NCI-H2171 (cell line): ENCODE measurements at places on chromosomes 4 and X.

- DNase-seq, result no peak
Measured at GRCh38 chrX:68717663-68718442, 70.4 kb downstream of the STARD8 start.

- DNase-seq, result no peak
Measured at GRCh38 chr4:39037491-39037825, 5.2 kb upstream of the TMEM156 start.

GRCh38 chr4:8422327-8422726 lies 18.2 kb downstream of the ACOX3 start:
- DNase-seq, result no peak

DNA sequence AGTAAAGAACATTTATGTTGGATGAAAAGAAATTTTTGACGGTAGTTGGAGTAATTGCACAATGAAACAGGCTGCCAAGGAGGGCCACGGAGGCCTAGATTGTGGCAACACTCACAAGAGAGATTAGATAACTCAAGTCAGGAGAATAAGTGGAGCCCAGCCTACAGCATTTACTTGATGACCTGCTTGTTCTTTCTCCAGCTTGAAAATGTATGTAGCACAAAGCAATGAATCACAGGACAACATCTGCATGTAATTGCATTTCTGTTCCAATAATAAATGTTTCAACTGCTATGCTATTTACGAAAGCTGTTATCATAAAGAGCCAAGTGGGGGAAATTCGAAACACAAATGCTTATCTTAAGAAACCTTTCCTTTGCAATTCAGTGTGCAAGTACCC lies 221.2 kb upstream of the MID1 start:
- DNase-seq, result no peak

DNA sequence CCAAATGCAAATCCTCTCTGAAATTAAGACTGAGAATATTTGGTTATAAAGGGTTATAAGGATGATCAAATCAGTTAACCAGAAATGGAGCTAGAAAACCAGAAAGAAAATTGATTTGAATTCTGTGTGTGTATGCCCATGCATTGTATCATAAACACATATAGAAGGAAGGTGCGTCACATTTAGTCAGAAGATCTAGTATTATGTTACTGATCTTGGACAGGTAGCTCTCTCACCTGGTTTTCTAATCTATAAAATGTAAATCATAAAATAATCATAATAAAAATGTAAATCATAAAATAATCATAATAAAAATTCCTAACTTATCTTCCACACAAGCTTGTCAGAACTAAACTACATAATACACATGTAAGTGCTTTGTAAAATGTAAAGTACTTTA lies 78.8 kb downstream of the BMP3 start:
- DNase-seq, result no peak

DNA sequence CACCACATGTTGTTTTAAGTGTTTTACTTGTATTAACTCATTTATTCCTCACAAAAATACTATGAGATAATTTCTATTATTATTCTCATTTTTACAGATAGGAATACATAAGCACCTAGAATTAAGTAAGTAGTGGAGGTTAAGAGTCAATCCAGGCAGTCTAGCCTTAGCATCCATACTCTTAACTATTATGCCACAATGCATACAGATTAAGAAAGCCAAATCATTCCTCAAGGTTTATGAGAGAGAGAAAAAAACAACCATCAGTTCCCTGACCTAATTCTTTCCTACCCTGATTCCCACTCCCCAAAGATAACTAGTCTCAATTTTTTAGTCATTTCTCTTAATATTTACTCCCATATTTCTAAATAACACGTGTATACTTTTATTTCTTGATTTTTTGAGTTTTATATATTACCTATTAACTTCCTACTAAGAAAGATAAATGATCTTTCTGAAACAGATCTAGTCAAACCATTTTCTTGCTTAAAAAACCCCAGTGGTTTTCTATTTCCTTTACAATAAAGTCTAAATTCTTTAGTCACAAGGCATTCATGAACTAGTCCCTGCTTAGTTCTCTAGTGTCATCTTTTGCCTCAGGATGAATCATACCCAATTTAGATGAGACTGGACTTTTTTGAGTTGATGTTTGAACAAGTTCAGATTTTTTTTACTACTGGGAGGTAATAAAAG lies 16.0 kb downstream of the UBA6 start:
- DNase-seq, result no peak

DNA sequence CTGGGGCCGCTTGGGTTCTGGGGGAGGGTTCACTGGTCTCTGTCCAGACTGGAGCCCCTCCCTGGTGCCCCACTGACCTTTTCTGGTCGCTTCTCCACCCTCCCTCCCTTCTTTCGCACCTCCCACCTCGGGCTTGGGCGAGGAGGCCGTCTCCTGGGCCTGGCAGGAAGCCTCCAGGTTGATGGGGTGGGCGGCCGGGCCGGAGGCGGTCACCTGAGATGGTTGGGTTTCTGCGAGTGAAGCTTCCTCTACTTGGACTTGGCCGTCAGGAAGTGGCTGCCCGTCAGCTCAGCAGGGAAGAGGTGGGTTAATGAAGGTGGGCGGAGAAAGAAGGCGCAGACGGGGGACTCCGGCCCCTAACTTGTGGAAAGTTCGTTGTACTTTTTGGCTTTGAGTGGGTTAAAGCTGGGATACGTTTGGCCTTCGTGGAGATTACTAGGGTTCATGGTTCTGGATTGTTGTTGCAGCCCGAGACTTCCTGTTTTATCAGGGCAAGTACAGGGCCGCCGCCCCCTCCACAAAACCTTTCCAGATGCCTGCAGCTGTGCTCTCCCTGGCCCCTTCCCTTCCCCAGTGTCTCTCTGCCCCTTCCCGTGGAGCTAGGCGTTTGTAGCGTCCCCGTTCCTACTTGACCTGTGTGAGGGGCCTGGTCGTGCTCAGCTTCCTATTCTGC lies 1.2 kb downstream of the AKAP17A start:
- DNase-seq, result no peak

DNA sequence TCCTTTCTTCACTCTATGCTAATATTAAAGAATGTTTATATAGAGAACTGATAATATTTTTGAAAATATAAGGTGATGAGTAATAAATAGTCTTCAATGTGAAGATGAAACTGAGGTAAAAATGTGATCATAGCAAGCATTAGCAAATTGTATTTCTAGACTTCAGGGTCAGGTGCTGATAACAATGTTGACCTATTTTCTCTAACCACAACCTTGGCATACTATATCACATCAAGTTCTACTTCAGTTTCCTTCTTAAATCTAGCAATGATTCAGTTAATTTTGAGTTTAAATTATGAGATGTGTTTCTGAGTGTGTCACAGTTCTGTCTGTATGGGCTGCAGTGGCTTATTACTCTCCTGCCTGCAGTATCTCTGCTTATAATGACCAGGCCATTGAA lies 209.4 kb downstream of the RAPGEF2 start:
- DNase-seq, result no peak

- DNase-seq, result no peak
Measured at GRCh38 chr4:123415977-123416376, 19.4 kb downstream of the SPRY1 start.

- DNase-seq, result no peak
Measured at GRCh38 chr4:24070117-24070516, 180.3 kb upstream of the PPARGC1A start.

- DNase-seq, result no peak
Measured at GRCh38 chr4:117515921-117516320, 430.5 kb upstream of the TRAM1L1 start.

DNA sequence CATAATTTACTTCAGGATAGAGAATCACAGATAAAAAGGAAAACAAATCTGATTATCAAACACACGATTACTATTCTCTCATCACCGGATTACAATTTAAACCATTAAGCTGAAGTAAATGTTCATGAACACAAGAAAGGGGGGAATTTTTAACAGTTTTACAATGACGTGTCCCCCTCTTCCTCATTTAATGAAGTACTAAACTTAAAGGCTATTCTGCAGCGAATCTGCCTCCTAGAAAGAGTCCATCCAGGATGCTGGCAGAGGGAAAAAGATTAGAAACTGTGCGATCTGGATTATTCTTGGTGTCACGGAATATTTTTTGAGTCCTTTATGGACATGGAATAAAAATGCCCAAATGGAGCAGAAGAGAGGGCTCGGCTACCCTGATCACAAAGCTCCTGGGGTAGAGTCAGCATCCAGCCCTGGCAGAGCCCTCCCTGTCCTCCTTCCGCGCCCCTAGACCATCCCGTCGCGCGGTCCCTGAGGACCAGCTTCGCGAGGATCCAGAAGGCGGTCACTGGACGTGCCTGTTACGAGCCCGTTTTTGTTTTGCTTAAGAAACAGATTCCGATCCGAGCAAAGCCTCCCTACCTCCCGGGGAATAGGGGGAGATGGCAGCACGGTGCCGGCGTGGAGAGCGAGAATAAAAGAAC lies 1.2 kb downstream of the ELF2 start:
- no peak for DNase-seq
